ENCODE measurements at places on chromosomes 11 and 22.

GRCh38 chr11:130515829-130516553 is 67.5 kb downstream of the ADAMTS15 start:
- DNase-seq = no peak

DNA sequence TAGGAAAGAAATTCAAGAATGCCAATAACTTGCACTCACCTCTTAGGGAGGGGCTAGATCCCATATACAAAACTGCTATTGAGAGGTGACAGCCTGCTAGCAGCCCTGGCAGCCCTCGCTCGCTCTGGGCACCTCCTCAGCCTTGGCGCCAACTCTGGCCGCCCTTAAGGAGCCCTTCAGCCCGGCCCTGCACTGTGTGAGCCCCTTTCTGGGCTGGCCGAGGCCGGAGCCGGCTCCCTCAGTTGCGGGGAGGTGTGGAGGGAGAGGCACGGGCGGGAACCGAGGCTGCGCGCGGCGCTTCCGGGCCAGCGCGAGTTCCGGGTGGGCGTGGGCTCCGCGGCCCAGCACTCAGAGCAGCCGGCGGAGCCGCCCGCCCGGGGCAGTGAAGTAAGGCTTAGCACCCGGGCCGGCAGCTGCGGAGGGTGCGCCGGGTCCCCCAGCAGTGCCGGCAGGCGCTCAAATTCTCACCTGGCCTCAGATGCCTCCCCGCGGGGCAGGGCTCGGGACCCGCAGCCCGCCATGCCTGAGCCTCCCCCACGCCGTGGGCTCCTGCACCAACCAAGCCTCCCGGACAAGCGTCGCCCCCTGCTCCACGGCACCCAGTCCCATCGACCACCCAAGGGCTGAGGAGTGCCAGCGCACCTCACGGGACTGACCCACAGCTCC is 329.9 kb downstream of the FAM181B start:
- DNase-seq = no peak

GRCh38 chr11:76216536-76217325 is 10.4 kb upstream of the WNT11 start:
- DNase-seq = no peak

DNA sequence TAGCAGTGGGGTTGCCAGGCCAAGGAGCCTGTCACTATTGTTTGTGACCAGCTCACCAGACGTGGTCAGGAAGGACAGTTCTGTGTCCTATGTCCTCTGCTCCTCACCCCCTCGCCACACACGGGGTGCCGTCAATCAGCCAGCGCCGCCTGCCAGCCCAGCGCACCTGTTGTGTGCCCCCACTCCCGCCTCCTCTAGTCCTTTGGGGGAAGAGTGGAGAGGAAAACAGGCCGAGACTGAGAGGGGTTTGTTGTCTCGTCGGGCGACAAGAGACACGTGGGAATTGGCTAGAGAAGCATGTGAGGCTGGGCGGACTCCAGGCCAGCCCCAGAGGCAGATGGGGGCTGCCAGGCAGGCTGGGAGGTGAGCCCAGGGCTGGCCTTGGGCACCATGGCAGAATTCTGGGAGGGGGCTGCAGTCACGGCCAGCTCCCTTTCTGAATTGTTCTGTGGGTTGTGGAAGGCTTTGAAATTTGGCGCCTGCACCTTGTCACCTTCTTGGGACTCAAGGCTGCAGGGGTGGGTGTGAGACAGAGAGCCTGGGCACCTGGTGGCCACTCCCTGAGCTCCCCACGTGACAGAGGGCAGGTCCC is 3.1 kb upstream of the KCNQ1OT1 start:
- no peak for DNase-seq

DNA sequence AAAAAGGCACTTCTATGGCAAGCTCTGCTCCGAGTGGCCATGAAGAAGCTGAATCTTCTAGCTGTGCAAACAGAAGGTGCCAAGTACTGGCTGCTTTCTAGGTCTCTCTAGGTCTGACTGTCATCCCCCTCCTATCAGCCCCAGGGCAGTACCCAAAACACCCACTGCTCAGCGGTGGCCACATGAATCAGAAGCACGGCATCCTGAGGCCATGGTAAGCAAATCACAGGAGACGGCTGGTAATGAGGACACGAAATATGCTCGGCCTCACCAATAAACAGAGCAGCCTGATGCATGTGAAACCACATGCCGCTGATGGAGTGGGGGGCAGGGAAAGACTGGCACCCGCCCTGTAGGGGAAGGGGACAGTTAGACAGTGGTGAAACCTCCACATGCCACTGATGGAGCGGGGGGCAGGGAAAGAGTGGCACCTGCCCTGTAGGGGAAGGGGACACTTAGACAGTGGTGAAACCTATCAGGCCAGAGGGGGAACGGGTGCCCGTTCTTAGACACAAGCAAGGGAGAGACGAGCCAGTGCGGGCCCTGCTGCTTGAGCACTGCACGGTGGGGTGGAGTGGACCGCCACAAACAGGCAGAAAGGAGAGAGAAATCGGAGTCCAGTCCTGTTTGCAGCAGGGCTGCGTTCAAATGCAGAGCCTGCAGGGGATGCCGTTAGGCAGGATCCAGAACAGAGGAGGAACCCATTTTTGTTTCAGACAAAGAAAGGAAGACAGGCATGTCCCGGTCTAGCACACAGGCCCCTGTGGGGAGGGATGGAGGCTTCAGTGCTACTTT is 29.9 kb upstream of the MOB2 start:
- DNase-seq = no peak

- DNase-seq = no peak
Measured at GRCh38 chr11:33227578-33228261, 29.5 kb upstream of the HIPK3 start.

All from left renal cortex interstitium (tissue), 4 donors.